Right atrium auricular region (tissue), 2 donors: ENCODE measurements at places on chromosomes 3 and 15. TPM values are rescaled to one million over a fixed set of nuclear protein-coding genes. Genes with fewer than 3 reads are reported as not detected.

- DNase-seq = no peak
These were observed 22.6 kb upstream of the FSTL1 start for GRCh38 chr3:120473389-120473788.

- no peak for DNase-seq
These were observed 298.2 kb upstream of the SATB1 start for GRCh38 chr3:18723206-18723810.

DNA sequence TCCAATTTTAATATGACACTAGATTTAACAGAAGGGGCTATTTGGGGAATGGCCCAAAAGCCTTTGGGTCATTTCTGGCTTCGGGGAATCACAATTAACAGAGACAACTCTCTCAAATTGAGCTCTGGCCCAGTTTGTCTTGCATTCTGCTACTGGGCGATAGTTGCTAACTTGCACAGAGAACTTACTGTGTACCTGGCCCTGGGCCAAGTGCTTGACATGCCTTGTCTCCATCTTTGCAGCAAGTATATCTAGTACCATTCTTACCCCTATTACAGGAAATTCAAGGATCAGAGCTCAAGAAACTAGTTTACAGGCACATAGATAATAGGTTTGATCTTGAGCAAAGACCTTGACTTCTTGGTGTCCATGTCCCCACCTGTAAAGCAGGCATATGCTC is 175.7 kb downstream of the TMEM108 start:
- DNase-seq = no peak

DNA sequence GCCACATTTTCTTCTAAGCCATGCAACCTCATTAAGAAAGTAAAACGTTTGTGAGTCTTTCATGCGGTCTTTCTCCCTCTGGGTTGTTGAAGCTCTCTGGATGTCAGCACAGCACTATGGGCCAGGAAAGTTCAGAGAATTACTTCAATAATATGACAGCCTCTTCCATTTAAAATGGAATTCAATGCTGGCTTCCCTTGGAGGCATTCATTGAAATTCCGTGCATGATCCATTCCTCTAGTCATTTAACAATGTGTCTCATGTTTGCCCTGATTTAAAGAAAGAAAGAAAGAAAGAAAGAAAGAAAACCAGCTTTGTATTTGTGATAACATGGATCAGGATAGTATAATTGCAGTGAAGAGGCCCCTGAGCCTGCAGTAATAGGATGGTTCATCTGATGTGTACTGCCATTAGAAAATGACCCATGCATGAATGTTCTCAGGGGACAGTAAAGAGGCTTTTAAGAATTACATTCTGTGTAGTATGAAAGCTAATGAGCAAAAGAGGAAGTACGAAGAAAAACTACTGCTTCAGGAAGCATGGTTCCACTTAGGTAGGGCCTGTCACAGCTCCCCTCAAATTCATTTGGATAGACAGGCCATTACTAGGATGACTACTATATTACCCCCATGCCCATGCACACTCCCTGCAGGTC is 146.0 kb downstream of the ARPP21 start:
- DNase-seq = no peak

DNA sequence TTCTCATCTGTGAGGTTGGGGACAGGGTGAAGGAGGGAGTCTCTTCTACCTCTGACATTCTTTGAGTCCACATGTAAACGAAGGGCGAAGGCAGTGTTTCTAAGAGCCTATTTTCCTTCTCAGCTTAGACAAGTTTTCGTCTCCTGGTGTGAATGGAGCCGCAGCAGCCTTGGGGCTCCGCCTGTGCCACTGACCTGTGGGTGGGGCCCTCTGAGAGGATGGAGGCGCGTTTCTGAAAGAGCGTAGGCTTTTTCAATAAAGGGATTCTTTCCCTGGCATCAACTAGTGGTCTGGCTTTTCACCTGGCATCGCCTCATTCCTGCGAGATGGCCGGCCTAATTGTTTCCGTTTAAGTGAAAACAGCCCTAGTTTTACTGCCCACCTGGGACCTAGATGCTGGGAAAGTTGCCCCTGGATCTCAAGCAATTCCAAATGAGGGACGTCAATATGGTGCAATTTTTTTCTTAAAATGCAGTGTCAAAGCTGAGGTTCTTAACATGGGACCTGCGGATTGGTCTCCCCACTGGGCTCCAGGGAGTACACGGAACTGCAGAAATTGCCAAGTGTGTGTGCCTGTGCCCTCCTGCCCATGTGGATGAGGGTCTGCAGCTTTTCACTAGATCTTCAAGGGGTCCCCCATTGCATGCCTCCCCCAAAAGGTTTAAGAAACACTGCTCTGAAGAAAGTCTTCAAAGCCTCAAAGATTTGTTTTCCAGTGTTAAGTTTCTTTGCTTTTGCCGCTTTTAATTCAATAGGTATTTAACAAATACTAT is 958 bp downstream of the GLDN start:
- no peak for DNase-seq

GRCh38 chr3:106326941-106327695 is 458.3 kb upstream of the CBLB start:
- no peak for DNase-seq

DNA sequence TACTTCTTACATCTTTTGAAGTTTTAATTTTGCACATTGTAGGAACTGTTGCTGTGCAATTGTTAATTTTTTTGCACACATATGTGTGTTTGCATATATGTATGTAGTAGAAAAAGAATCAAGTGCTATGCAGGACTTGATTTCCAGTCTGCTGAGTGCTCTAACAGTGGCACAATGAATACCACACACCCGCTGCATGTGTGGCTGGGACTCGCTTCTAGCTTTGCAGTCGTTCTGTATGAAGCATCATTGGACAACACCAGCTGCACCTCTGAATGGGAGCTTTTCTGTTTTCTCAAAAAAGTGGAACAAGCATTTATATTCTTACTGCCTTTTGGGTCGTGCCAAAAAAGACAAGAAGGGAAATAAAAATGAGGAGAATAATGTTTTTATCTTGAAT is 564.7 kb downstream of the FOXP1 start:
- no peak for DNase-seq

GRCh38 chr3:4396542-4396941 is 70.5 kb downstream of the SUMF1 start:
- no peak for DNase-seq

- DNase-seq = no peak
These were observed 4.5 kb downstream of the ARL8B start for GRCh38 chr3:5126586-5126985.

GRCh38 chr3:128482666-128483656 is 10.0 kb downstream of the GATA2 start:
- DNase-seq = no peak

DNA sequence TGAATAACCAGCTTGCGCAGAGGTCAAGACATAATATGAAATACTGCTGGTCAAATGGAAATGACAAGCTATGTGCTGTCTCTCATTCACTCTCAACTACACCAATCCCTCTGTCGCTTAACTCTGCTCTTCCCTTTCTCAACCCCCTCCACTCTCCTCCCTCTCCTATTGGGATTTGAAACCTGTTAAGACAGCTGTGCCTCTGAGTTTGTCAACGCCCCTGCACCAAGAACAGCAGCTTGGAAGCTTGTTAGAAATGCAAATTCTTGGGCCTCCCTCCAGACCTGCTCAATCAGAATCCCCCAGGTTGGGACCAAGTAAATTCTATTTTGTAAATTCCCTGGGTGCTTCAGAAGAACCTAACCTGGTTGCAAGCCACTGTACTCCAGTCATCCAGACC is 149.7 kb upstream of the ATP2B2 start:
- DNase-seq = no peak

DNA sequence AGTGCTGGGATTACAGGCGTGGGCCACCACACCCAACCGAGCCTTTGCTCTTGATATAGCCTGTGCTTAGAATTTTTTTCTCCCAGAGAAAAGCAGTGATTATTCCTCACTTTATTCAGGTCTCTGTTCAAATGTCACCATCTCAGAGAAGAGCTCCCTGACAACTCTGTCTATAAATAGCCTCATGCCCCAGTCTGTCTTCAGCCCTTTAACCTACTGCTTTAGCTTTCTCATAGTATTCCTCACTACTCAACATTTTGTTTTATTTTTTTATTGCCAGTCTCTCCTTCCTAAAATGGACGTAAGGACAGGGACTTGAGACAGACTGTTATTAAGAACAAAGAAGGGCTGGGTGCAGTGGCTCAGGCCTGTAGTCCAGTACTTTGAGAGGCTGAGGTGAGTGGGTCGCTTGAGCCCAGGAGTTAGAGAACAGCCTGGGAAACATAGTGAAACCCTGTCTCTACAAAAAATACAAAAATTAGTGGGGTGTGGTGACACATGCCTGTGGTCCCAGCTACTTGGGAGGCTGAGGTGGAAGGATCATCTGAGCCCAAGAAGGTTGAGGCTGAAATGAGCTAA is 78.7 kb upstream of the TTBK2 start:
- no peak for DNase-seq

GRCh38 chr3:138135146-138135832 is 3.1 kb upstream of the A4GNT start:
- no peak for DNase-seq

GRCh38 chr3:183259621-183260020 is 6.6 kb downstream of the B3GNT5 start:
- no peak for DNase-seq

GRCh38 chr3:188468662-188469061 is 314.7 kb downstream of the LPP start:
- peak; percentile 89 for DNase-seq

The THPO gene
- 0.55 TPM for total RNA-seq

The RHCG gene
- 0.43 TPM for total RNA-seq

The WDR72 gene
- total RNA-seq = not detected

The DNAH12 gene
- 0.08 TPM for total RNA-seq

The PLA2G4E gene
- not detected for total RNA-seq

The COMMD2 gene
- 10.3 TPM for total RNA-seq

The GOLGA8T gene
- 0.44 TPM for total RNA-seq

The GUCA1C gene
- not detected for total RNA-seq

The SLCO2A1 gene
- total RNA-seq = 36.4 TPM
